DMS153 (cell line): ENCODE measurements at places on chromosomes 16 and 17.

GRCh38 chr17:50837980-50838954 is 2.9 kb downstream of the WFIKKN2 start:
- no peak for DNase-seq

- no peak for DNase-seq
Measured at GRCh38 chr17:79417476-79417988, 193.3 kb downstream of the RBFOX3 start.

DNA sequence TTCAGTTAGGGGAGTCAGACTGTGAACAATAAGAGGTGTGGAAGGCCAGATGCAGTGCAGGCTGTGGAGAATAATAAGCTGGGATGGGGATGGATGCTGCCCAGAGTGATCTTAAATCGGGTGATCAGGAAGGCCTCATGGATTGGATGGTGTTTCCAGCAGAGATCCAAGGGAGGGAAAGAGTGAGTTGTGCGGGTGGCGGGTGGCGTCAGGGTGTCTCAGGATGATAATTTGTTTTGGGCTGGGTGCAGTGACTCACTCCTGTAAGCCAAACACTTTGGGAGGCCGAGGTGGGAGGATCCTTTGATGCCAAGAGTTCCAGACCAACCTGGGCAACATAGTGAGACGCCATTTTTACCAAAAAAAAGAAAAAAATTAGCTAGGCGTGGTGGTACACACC is 7.9 kb downstream of the CLUAP1 start:
- DNase-seq = no peak

DNA sequence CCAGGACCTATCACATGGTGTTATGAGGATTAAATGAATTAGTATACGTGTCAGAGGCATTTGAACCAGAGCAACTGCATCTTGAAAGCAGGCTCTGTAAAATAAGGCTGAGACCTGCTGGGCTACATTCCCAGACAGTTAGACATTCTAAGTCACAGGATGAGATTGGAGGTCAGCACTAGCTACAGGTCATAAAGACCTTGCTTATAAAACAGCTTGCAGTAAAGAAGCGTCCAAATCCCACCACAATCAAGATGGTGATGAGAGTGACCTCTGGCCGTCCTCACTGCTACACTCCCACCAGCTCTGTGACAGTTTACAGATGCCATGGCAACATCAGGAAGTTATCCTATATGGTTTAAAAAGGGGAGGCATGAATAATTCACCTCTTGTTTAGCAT is 71.8 kb downstream of the IRF8 start:
- no peak for DNase-seq
